AG04450 (cell line): ENCODE measurements at places on chromosomes 5 and 9. TPM values are rescaled to one million over a fixed set of nuclear protein-coding genes. Genes with fewer than 3 reads are reported as not detected.

- no peak for DNase-seq
Observed at GRCh38 chr5:103166706-103167105, 46.6 kb downstream of the PPIP5K2 start.

GRCh38 chr5:54440456-54440893, 15.0 kb upstream of the HSPB3 start:
- DNase-seq: no peak

The ZNF462 gene
- polyA plus RNA-seq: 7.5 and 11.9 TPM in 2 replicates

The TAF1L gene
- polyA plus RNA-seq: 0.01 TPM in 1 of 2 replicates, not detected in the other

The PPP2R2B gene
- not detected in 2 replicates for polyA plus RNA-seq

The TMEM215 gene
- not detected in 2 replicates for polyA plus RNA-seq

The ARID3C gene
- polyA plus RNA-seq: not detected in 2 replicates

The TICAM2 gene
- 2.3 and 4.3 TPM in 2 replicates for polyA plus RNA-seq
